ENCODE measurements at places on chromosomes 3 and 15.
A peak's percentile ranks its signal among the peaks of the same experiment; 100 is the strongest.

DNA sequence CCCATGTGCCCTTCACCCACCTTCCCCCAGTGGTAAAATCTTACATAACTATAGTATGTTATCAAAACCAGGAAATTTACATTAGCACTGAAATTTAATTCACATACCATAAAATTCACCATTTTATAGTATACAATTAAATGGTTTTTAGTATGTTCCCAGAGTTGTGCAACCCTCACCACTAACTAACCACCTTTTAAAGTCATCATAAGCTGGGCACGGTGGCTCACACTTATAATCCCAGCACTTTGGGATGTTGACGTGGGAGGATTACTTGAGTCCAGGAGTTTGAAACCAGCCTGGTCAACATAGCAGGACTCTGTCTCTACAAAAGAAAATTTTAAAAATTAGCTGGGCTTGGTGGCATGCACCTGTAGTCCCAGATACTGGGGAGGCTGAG is 13.7 kb downstream of the FRMD5 start:
- DNase-seq, result no peak

DNA sequence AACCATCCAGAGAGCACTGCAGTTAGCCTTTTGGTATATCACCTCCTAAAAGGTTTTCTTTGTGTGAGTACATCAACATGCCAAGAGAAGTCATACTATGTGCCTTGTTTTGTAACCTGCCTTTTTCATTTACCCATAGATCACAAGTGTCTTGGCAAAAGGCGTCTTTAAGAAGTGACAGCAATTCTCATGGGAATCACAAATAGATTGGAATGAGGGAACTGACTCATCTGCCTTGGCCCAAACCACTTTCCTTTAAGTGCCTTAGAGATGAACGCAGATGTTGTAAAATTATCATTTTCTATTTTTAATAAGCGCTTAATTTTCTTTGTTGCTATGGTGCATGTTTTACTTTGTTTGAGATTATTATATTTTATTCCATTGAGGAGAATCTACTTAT is 20.7 kb upstream of the POMGNT2 start:
- no peak for DNase-seq

- no peak for DNase-seq
Measured at GRCh38 chr3:24972491-24972890, 455.6 kb upstream of the RARB start.

DNA sequence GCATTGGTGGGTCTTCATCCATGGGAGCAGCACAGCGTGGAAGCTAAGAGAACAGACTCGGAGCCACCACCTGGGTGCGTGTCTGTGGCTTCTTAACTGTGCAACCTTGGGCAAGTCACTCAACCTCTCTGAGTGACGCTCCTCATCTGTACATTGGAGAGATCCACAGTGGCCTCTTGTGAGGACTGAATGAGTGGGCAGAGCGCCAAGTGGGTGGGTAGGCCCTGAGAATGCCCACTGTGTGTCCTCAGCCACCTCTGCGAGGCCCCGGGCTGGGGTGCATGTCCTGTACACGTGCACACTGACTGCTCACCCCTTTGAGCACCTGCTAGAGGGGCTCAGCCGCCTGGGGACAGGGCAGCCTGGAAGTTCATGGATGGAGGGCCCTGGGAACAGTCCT is 99.6 kb upstream of the PRR23E start:
- no peak for DNase-seq

GRCh38 chr3:88988906-88989305 is 118.5 kb upstream of the EPHA3 start:
- no peak for DNase-seq

DNA sequence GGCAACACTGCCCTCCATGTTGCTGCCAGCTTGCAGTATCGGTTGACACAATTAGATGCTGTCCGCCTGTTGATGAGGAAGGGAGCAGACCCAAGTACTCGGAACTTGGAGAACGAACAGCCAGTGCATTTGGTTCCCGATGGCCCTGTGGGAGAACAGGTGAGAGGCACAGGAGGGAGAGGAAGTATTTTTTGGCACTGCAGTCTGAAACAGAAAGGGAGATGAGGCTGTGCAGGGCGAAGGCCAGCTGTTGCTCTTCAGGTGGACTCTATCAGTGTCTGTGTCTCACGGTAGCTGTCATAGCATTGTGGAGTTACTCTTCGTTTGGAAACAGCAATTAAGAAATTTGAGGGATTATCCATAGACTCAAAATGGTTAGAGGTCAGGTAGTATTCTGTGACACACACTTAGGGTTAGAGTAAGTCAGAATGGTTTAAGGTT is 8.0 kb downstream of the NFKBIZ start:
- no peak for DNase-seq

DNA sequence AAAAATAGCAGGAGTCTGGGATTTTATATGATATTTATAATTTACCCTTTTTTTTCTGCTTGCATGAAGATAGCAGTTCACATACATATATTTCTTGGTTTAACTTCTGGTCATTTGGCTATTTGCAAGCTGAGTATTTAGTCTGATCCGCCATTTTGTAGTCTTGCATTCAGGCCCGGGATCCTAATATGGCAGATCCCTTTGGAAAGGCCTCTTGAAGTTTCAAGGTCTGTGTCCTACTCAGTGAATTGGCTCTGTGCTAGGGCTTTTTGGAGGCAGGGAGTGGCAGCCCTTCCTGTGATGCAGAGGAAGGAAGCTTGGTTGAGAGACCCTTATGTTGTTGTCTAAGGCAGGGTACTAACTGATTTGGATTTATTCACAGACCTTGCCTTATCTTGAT is 2.9 kb downstream of the SNRPN start:
- no peak for DNase-seq

GRCh38 chr3:59081071-59081470 is 31.2 kb upstream of the CFAP20DC start:
- DNase-seq, result no peak

DNA sequence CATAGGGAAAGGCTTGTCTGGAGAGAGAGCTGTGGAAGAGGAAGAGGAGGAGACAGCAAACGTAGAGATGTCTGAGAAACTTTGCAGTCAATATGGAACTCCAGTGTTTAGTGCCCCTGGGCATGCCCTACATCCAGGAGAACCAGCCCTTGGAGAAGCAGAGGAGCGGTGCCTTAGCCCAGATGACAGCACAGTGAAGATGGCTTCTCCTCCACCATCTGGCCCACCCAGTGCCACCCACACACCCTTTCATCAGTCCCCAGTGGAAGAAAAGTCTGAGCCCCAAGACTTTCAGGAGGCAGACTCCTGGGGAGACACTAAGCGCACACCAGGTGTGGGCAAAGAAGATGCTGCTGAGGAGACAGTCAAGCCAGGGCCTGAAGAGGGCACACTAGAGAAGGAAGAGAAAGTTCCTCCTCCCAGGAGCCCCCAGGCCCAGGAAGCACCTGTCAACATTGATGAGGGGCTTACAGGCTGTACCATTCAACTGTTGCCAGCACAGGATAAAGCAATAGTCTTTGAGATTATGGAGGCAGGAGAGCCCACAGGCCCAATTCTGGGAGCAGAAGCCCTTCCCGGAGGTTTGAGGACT is 6.9 kb downstream of the MAP1A start:
- no peak for DNase-seq

GRCh38 chr3:156406393-156406792 is 148.5 kb downstream of the SSR3 start:
- DNase-seq, result no peak

- DNase-seq, result no peak
Measured at GRCh38 chr3:49017971-49018706, at the start of gene DALRD3. Gene DALRD3 (minus strand): TSS chr3:49018580. CDS start chr3:49018564, 16 bp downstream.

GRCh38 chr3:30655187-30655812 is 48.9 kb downstream of the TGFBR2 start:
- DNase-seq, result no peak

- DNase-seq, result no peak
Measured at GRCh38 chr3:36960502-36960901, 15.6 kb upstream of the TRANK1 start.

- peak; percentile 12 for DNase-seq
Measured at GRCh38 chr3:67362686-67363085, 291.7 kb downstream of the SUCLG2 start.

- DNase-seq, result no peak
Measured at GRCh38 chr15:62099094-62099601, 32.4 kb downstream of the C2CD4A start.

DNA sequence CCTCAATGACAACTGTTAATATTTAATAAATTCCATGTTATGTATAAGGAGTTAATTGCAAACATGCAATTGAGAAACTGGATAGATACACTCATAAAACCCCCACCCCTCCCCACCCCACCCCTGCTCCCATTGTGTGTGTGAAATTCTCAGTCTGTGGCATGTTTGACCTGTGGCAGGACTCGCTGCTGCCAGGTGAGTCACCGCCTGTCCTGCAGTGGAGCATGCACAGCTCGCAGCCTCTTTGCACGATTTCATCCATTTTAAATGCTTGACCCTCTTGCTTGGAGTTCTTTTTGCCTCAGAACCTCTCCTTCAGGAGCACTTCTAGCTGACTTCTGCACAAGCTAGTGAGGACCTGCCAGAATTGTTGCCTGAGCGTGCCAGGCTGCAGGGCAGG is 5.3 kb upstream of the APEH start:
- no peak for DNase-seq

GRCh38 chr3:46946856-46947545 is 29.5 kb downstream of the CCDC12 start:
- DNase-seq, result peak; percentile 63

DNA sequence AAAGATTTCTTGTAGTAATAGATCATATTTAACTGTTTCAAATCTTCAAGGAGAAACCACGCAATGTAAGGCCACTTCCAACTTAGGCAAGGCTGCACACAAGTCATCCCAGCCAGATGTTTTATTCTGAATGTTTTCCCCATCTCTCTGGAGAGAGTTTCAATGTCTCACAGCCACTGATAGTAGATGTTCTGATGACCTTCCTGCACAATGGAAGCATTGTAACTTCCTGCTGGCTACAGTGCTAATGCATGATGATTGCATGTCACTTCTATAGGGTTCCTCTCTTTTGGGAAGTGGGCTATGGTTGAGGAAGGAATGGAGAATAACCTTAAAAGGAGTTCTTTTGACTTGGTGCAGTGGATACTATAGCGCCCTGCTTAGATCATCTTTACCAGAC is 328.0 kb downstream of the ZNF621 start:
- no peak for DNase-seq

DNA sequence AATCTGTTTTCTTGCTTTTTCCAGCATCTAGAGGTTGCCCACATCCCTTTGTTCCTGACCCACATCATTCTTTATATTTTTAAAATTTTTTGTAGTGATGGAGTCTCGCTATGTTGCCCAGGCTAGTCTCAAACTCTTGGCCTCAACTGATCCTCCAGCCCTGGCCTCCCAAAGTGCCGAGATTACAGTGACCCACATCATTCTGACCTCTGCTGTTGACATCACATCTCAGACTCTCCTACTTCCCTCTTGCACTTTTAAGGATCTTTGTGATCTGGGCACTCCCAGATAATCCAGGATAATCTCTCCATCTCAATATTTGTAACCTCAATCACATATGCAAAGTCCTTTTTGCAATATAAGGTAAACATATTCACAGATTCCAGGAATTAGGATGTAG is 266.6 kb downstream of the MEX3B start:
- no peak for DNase-seq

DNA sequence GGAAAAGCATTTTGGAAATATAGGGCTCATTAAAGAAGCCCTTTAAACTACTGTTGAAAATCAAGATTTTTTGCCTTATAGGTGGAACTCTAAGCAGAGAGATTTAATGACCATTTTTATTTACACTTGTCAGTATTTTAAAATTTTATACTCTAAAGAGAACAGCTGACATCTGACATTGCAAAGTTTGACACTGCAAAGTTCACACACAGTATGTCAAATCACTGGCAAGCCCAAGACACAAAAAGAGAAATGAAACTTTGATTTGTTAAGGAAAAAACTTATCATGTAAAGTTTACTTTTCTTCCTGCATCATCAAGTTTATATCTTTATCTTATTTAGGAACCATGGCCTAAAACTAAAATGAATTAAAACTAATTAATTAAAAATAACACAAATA is 40.2 kb downstream of the DPH6 start:
- no peak for DNase-seq

- no peak for DNase-seq
Measured at GRCh38 chr15:88699861-88700260, 61.0 kb downstream of the ISG20 start.

- DNase-seq, result no peak
Measured at GRCh38 chr15:31400222-31400927, 73.7 kb downstream of the KLF13 start.

DNA sequence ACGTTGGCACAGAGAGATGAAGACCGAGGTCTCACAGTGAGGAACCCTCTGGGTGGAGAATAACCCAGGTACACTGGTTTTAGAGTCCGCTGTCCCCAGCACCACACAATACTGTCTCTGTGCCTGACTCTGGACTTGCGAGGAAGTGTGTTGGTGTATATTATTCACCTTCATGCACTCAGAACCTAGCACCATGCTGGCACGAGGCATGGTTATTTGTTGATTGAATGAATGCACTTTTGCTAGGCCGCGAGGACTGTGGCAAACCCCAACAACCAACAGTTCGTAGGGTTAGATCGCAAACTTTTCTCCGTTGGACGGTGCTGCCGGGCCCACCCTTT is 484 bp upstream of the C3orf52 start:
- no peak for DNase-seq

GRCh38 chr3:111803123-111803593 is 55.9 kb upstream of the PHLDB2 start:
- DNase-seq, result no peak

- DNase-seq, result no peak
Measured at GRCh38 chr3:153369561-153370374, 207.7 kb downstream of the RAP2B start.

GRCh38 chr15:63041974-63042876 is at the start of gene TPM1:
Gene TPM1 (plus strand): TSS chr15:63042747. CDS start chr15:63042830, 83 bp downstream.
- no peak for DNase-seq

DNA sequence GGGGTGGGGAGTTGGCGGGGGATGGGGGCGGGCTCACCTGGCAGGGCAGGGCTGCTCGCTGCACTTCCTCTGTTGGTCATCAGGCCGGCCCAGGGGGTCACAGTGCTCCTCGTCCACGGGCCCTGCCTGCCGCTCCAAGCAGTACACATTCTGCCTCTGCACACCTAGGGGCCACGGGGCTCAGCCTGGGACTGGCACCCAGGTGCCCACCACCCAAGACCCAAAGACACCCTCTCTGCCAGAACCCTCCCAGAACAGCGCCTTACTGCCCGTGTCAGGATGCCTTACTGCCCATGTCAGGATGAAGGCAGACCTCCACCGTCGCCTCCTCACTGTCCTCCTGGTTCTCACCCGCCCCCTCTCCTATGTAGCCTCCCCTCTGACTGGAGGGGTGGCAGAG is 43.2 kb downstream of the ADAMTS7 start:
- no peak for DNase-seq
